ENCODE measurements at places on chromosomes 11 and 22.

DNA sequence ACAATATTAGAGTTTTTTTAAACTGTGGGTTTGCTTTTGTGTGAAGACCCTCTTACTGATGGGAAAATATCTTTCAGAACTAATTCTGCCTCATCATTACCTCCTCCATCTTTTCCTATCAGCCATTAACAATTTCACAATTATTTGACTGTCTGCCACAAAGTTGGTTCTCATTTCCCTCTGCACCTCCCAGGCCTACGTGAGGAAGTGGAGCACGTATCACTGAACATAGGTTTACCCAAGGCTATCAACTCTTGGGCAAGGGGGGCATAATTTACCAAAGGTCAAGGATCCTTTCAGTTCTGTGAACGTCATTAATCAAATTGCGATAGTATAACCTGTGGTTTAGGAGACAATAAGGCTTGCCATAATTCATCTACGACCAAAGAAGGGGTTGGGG, 60.0 kb downstream of the LIF start:
- DNase-seq: no peak

GRCh38 chr11:96318850-96319249, 24.1 kb downstream of the MAML2 start:
- DNase-seq: no peak

DNA sequence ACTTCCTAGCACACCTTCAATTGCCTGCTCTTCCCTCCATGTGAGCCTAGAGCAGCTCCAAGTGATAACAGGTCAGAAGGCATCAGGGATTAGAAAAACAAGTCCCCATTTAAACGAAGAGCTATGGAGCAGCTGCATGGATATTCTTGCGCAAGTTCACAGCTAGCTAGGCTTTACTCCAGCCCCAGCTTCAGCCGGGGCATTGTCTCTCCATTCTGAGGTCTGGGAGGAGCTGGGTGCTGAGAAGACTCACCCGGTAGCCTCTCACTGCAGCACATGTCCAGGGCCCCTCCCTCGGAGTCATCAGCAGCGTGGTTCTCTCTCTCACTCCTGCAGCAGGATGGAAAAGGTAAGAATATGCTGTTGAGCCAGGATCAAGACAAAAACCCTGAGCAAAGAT, 26.0 kb downstream of the PTPN5 start:
- DNase-seq: no peak

DNA sequence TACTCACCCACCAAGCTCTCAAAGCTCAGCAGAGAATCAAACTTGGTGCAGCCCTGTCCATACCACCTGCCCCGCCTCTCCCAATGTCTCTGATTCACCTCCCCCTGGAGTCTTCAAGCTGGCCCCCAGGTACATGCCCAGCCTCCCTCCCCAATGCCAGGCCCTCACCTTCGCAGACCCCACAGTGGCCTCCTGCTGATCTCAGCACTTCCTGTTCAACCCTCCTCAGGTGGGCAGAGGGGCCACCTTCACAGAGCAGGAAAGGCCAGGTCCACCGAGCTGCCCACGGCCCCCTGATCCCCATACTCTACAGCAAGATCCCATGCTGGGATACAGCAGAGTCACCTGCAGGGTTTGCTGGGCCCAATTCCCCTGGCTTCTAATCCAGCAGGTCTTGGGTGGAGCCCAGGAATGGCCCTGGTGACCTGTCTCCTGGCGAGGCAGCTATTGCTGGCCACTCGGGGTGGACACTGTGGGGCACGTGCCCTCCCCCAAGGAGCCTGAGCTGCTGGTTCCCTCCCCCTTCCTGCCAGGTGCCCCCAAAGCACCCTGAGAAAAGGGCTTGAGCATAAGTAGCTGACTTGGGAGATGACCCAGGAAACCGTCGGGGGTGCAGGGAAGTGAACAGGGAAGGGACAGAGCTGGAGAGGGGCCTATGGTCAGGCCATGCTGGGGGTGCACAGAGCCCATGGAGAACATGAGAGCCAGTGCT, 150.7 kb downstream of the BRD1 start:
- no peak for DNase-seq

GRCh38 chr11:86143087-86144030, 74.5 kb upstream of the PICALM start:
- no peak for DNase-seq

- no peak for DNase-seq
Observed at GRCh38 chr22:50585238-50585637, 2.6 kb upstream of the CHKB start.

- DNase-seq: no peak
Observed at GRCh38 chr22:20000246-20001081, 16.2 kb downstream of the ARVCF start.

GRCh38 chr11:468493-468892, 18.4 kb downstream of the PTDSS2 start:
- no peak for DNase-seq

- DNase-seq: no peak
Observed at GRCh38 chr11:71927820-71928736, at the start of gene XNDC1N. Gene XNDC1N (minus strand): TSS chr11:71928594. CDS start chr11:71923353, 5,241 bp downstream.
